ENCODE measurements at places on chromosomes 4 and X. TPM values are rescaled to one million over a fixed set of nuclear protein-coding genes. Genes with fewer than 3 reads are reported as not detected.

GPRIN3 gene
- total RNA-seq: 5.2 TPM

AREG gene
- total RNA-seq: 12.9 TPM

SCML2 gene
- total RNA-seq: 0.66 TPM

ODAPH gene
- not detected for total RNA-seq

SERTM2 gene
- total RNA-seq: not detected

RLIM gene
- total RNA-seq: 33.5 TPM
